Foreskin fibroblast (primary cell): ENCODE measurements at places on chromosomes 5 and 9.

DNA sequence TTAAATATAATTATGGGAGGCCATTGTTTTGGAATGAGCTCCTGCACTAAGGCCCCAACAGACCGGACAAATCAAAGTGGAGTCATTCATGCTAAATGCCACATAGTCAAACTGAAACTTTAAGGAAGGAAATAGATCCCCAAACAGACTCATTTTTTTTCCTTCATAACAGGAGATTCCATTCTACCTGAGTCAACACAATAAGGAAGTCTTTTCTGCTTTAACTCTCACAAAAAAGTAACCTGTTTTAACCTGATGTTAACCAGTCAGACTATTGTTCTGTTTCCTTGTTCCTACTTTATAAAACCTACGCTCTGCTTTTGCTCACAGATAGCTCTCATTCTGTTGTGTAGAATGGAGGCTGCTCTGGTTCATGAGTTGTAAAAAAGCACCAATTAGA, 234.9 kb downstream of the YTHDC2 start:
- no peak for DNase-seq

GRCh38 chr5:143052967-143053682, 282.9 kb downstream of the ARHGAP26 start:
- DNase-seq, result no peak

DNA sequence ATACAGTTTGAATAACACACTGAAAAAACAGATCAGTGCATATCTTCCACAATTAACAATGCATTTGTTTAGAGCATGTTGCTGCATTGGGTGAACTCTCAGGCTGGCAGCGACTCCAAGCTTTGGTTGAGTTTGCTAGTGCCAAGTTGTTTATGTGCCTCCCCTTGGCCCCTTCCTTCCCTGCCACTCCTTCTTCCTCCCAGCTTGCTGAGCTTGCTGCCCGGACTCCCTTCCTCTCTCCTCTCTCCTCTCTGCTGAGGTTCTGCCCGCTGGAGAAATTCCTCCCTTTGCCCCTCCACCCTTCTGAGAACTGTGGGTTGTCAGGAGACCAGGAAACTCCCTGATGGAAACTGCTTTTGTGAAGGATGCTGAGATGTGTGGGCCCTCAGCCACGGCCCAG, 247.3 kb downstream of the PDZD2 start:
- no peak for DNase-seq

GRCh38 chr9:20240498-20240897, 381.8 kb downstream of the MLLT3 start:
- DNase-seq, result no peak

GRCh38 chr5:134136221-134136631, 21.7 kb downstream of the TCF7 start:
- DNase-seq, result no peak

GRCh38 chr9:18190671-18191374, 283.1 kb upstream of the ADAMTSL1 start:
- no peak for DNase-seq

- DNase-seq, result no peak
Measured at GRCh38 chr9:125549039-125549438, 158.0 kb downstream of the MAPKAP1 start.

DNA sequence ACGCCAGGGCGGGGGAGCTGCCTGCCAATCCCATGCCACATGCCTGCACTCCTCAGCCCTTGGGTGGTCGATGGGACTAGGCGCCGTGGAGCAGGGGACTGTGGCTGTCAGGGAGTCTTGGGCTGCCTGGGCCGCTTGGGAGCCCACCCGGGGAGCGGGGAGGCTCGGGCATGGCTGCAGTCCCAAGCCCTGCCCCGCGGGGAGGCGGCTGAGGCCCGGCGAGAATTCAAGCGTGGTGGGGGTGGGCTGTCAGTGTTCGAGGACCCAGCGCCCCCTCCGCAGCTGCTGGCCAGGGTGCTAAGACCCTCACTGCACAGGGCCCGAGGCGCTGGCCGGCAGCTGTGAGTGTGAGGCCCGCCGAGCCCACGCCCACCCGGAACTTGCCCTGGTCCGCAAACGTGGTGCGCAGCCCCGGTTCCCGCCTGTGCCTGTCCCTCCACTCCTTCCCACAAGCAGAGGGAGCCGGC, 83.2 kb upstream of the DMRTA1 start:
- DNase-seq, result no peak

DNA sequence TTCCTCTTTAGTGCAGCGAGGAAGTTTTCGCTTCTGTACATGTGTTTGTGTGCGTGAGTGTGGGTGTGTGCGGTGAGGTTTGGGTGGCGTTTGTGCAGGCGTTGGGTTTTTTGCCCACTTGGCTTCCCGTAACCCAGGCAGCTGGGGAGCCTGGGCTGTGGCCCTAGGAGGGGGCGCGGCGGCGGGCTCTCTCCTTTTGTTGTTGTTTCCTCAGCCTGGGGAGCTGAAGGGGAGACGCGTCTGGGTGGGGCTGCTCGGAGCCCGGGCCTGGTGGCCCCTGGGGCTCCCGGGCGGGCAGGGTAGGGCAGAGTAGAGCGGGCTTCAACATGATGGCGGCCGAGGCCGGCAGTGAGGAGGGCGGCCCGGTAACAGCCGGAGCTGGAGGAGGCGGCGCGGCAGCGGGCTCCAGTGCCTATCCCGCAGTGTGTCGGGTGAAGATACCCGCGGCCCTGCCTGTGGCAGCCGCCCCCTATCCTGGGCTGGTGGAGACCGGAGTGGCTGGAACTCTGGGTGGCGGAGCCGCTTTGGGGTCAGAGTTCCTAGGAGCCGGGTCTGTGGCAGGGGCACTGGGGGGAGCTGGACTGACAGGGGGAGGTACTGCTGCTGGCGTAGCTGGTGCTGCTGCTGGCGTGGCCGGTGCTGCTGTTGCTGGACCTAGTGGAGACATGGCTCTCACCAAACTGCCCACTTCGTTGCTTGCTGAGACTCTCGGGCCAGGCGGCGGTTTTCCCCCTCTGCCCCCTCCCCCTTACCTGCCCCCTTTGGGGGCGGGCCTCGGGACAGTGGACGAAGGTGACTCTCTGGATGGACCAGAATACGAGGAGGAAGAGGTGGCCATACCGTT, 665 bp downstream of the RASA1 start:
- peak; percentile 81 for DNase-seq

DNA sequence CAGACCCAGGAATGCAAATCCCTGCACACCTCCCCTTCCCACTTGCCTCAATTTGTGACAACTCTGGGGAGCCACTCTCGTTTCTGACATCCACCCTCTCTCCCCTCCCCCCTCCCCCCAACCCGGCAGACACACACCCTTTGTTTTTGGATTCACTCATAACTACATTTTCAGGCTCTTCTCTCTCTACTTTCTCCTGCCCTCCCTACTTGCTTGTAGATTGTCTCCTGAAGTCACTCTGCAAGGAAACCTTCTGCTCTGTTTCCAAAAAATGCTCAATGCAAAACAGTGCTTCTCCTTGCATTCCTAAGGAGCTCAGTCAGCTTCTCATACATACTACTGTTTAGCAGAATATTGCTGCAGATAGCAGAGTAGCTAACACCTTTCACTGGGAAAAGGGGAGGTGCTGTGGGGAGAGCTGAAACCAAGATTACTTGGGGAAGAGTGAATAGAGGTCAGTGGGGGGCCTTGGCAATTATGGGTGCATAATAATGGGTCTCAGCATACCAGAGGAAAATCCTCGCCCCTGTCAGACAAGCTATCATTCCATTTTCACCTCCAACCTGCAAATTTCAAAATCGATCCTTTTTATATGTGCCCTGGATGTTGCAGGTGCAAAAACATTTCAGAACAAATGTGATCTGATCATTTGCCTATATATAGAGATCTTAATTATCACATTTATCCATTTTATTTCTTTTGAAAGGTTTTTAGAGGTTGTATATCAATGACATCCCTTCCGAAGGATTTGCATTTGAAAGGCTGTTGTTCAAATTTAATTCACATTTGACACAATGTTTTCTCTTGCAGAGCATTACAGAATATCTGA, 1860.7 kb upstream of the WWC1 start:
- no peak for DNase-seq
